Hematopoietic multipotent progenitor cell treated with erythropoietin and hydrocortisone succinate and interleukin-3 and kit ligand, for 4 days (in vitro differentiated cells): ENCODE measurements at places on chromosomes 7 and 10.

GRCh38 chr7:6168477-6168868 lies 104.0 kb downstream of the CYTH3 start:
- no peak for DNase-seq

DNA sequence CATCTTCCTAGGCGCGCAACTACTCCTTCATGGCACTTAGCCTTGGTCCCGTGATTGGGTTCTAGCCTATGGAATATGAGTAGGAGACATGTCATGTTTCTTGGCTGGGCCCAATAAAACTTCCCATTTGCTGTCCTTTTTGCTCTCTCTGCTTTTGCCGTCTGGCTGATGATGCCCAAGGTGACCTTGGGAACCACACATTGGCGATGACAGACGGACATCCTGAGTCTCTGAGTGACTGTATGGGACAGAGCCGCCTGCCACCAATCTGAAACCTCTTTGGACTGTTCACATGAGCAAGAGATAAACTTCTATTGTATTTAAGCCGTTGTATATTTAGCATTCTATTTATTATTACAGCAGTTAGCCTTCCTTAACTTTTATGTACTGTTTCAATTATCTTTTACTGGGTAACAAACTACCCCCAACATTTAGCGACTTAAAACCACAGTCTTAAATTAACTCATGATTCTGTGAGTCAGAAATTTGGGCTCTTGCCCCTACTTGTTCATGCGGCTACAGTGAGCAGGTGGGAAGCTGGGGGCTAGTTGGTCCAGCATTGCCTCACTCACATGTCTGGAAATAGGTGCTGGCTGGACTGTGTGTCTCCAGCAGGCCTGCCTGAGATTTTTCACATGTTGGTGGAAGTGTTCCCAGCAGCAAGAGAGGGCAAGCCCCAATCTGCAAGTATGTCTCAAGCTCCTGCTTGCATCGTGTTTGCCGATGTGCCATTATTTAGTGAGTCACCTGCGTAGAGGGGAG lies 71.7 kb downstream of the NOD1 start:
- DNase-seq: no peak

- DNase-seq: no peak
Observed at GRCh38 chr10:7886056-7886455, 67.8 kb downstream of the TAF3 start.

GRCh38 chr7:50358041-50358705 lies 53.7 kb downstream of the IKZF1 start:
- peak; percentile 38 for DNase-seq

GRCh38 chr10:104903433-104903832 lies 262.3 kb downstream of the SORCS3 start:
- no peak for DNase-seq

- DNase-seq: no peak
Observed at GRCh38 chr7:103811997-103812396, 177.5 kb downstream of the RELN start.

DNA sequence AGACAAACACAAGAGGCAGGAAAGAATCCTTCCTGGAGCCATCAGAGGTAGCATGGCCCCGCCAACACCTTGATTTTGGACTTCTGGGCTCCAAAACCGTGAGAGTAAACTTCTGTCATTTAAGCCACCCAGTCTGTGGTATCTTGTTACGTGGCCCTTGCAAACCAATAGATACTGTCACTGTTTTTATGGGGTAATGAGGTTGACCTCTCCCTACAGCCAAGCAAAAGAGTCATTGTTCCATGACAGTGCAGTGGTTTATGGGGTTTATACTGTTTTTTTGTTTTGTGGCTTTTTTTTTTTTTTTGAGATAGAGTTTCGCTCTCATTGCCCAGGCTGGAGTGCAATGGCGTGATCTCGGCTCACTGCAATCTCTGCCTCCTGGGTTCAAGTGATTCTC lies 32.8 kb downstream of the KIAA1549 start:
- peak; percentile 30 for DNase-seq
